ENCODE measurements at places on chromosomes 2 and 18. TPM values are rescaled to one million over a fixed set of nuclear protein-coding genes. Genes with fewer than 3 reads are reported as not detected.

DNA sequence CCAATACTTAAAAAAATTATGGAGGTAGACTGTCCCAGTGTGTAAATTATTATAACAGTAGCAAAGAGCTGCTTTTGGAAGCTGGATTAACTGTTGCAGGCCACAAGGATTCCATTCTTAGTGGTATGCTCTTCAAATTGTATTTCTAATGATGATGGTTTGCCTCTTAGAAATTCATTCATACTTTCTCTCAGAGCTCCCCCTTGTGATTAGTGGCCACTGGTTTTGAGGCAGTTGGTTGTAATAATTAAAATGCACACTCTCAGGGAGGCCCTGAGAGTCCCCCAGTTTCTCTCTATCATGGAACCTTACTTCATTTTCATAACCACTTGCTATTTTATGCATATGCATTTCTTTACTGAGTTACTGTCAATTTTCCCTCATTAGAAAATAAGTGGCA is 122.5 kb downstream of the PLA2R1 start:
- no peak for ATAC-seq

GRCh38 chr2:238039151-238039550 is 21.6 kb upstream of the SCLY start:
- no peak for ATAC-seq

The BMP10 gene
- not detected for total RNA-seq

GRCh38 chr2:5227062-5227699 is 465.0 kb upstream of the SOX11 start:
- no peak for ATAC-seq

DNA sequence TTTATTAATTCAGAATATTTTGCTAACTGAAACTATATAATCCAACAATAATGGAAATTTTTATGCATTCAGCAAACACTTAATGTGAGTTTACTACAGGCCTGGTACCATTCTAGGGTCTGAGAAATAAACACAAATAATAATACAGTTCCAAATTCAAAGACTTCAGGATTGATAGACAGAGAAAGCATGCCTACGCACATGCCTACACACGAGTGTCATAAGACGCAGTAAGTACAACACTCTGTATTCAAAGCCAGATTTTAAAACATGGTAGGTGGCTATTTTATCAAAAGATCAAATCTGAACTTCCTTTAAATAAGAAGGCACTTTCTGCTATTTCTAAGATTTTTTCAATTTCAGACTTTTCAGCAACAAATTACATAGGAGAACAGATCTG is 346.9 kb downstream of the NCKAP5 start:
- ATAC-seq, result no peak

The TMEM247 gene
- not detected for total RNA-seq

Measured in gastroesophageal sphincter (tissue), 4 donors.